ENCODE measurements at places on chromosomes 7 and 10. TPM values are rescaled to one million over a fixed set of nuclear protein-coding genes. Genes with fewer than 3 reads are reported as not detected.

The ZNF736 gene
- total RNA-seq, result 26.6 TPM

The HHEX gene
- total RNA-seq, result 2.0 TPM

The MYL10 gene
- not detected for total RNA-seq

The TBC1D12 gene
- not detected for total RNA-seq

The EFCAB10 gene
- 0.47 TPM for total RNA-seq

The OR6V1 gene
- total RNA-seq, result not detected

The CTNNA3 gene
- total RNA-seq, result not detected

The GPC2 gene
- total RNA-seq, result 13.3 TPM

The TMEM184A gene
- not detected for total RNA-seq

The DMBT1 gene
- total RNA-seq, result not detected

The KCNMA1 gene
- total RNA-seq, result not detected

Data from CD8-positive, alpha-beta T cell (primary cell).